ENCODE measurements at places on chromosomes 3 and 15. TPM values are rescaled to one million over a fixed set of nuclear protein-coding genes. Genes with fewer than 3 reads are reported as not detected.

DNA sequence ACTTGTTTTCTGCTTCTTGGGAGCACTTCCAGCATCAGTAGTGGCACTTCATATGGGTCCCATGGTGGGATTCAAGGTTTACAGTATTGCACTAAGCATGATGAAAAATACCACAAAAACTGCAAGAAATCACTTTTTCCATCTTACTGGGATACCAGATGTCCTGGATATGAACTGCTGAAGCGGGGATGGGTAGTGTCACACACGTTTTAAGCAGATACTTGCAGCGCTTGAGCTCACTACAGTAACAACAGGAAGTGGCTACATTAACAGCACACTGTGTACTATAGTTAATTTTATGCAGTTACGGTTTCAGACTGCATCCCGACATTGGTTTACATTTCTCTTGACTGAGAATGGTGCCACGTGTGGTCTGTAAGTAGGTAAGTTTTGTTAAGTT is 3.5 kb upstream of the ISG20 start:
- DNase-seq: no peak

- DNase-seq: no peak
These were observed 28.5 kb downstream of the ACKR4 start for GRCh38 chr3:132625613-132626012.

DNA sequence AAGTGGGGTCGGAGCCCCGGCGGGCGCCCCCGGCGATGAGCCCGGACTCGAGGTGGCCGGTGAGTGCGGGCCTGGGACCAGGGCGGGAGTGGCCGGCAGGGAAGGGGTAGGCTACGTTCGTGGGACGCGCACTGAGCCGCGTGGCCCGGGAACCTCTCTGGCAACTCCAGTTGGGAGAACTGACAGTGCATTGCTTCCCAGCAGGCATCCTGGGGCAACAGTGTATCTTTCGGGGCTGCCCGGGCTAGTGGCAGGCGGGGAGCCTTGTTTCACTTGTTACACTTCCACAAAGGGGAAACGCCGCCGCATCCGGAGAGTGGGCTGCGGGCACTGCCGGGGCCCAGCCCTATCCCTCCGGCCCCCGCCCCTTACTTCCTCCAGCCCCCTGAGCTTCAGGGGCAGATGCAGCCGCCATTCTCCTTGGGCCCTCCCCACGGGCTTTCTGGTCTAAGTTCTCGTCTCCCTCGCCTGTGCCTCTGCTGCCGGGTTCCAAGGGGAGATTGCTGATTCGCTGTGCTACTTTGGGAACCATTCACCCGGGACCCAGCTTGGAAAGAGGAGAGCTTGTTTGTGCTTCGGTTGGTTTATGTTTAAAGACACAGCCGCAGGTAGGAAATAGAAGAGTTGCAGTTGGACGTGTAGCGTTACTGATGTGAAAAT is 675 bp downstream of the BRPF1 start:
- no peak for DNase-seq

The DISP2 gene
- 0.25 TPM for total RNA-seq

DNA sequence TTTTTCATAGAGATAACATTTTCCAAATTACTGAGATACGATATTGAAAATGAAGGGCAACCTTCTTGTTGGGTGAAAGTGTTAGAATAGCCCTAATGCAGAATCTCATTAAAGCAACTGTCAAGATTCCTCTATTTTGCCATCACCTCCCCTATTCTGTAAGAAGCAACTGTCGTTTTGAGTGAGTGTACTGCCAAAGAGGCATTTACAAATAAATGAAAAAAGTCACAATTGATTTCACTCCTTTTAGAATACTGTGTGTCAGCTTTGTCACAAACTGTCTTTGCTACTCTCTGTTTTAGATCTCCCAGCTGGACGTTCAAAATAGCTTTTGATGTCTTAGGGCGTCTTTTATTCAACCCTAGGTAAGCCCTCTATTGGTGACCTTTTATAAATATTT is 322.8 kb upstream of the NAALADL2 start:
- DNase-seq: no peak

The CPN2 gene
- total RNA-seq: 0.05 TPM

- DNase-seq: no peak
These were observed 35.9 kb downstream of the TUBGCP4 start for GRCh38 chr15:43406808-43407207.

The DNAH12 gene
- total RNA-seq: 0.25 TPM

GRCh38 chr15:38954090-38954489 is 389.5 kb upstream of the RASGRP1 start:
- no peak for DNase-seq

- DNase-seq: no peak
These were observed 132.1 kb downstream of the SPATA16 start for GRCh38 chr3:173008978-173009377.

The PCOLCE2 gene
- total RNA-seq: 4.7 TPM

The PLCH1 gene
- 2.8 TPM for total RNA-seq

DNA sequence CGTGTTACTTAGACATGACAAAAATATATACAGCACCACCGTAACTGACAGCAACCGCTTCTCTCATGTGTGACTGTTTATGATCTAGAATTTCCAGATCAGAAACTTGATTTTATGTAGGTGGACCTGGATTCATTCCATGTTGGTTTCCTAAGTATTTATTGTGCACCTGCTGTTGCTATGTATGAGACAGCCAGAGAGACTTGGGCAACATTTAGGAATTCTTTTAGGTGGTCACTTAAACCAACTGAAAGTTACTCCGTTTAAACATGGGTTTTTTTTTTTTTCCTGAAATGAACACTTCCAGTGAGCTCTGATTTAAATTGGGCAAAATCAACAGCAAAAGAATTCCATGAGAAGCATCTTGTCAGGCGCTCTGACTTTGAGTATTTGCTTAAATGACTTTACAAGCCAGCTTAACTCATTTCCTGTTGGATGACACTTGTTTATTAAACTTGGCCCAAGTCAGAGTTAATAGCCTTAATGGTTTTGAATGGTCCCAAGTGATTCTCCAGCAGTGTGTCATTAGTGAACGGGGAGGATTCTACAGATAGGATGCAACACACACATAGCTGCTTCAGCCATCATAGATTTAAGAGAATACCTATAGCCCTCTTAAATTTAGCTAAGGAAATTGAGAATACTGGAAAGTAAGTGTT is 31.8 kb downstream of the MITF start:
- DNase-seq: peak; percentile 93

DNA sequence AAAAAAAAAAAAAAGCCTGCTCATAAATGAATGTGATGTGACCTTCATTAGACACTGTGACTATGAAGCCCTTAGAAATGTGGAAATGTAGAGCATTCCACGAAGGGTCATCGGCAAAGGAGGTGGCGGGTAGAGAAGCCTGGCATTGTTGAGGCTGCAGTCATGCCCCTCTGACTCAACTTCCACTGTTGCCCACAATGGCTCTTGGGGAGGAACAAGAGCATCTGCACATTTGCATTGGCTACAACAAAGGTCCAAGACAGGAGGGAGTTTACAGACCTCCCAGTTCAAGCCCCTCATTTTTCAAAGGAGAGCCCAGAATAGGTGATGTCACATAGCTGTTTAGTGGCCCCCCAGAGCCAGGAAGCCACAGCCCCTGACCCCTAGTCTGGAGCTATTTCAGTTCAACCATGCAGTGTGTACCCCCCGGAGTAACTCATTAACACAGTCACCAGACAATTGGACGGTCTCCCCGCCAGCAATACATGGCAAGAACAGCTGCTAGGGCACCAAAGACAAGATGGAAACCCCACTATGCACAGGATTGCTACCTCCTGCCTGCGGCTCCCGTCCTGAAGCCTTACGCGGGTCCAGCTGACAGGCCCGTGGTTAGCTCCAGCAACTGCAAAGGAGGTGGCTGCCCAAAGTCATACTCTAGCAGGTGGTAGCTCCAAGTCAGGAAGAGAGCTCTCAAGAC is 56.2 kb downstream of the SH3BP5 start:
- DNase-seq: peak; percentile 31

- DNase-seq: peak; percentile 6
These were observed 617.4 kb downstream of the SI start for GRCh38 chr3:164460851-164461250.

Data from renal cortical epithelial cell (primary cell).